ENCODE measurements at places on chromosomes 7 and 10.

DNA sequence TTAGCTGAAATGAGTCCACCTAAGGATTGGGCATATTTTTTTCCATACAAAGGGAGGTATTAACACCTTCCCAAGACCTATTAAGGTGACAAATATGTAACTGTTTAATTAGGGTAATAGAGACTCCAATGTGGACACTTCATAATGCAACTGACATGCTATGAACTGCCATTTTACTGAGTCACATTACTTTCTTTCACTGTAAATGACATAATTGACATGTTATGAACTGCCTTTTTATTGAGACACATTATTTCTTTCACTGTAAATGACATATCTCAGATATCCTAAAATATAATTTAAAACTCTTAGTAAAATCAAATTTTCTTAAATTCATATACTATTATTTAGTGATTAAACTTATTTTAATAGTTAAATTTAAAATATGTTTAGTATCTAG is 528.8 kb upstream of the PCDH15 start:
- no peak for DNase-seq

GRCh38 chr7:6092953-6093354 is 61.8 kb downstream of the ANKRD61 start:
- no peak for DNase-seq

DNA sequence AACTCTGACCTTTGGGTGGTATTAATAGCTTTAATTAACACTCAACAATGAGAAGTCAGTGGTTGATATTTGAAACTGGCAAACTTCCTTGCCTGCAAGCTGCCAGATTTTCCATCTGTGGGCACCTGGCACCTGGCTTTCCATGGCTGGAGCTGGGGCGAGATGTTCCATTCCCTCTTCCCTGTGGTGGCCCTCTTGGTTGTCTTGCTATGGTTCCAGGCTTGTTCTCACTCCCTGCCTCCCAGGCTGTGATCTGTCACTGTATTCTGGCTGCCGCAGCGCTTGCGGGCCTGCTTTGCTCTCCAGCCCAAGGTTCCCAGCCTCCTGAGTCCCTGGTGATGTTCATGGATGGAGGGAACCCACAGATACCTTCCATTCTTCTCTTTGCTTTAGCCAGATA is 201.0 kb downstream of the FRMD4A start:
- no peak for DNase-seq

GRCh38 chr7:7815395-7815794 is 97.0 kb upstream of the RPA3 start:
- no peak for DNase-seq

DNA sequence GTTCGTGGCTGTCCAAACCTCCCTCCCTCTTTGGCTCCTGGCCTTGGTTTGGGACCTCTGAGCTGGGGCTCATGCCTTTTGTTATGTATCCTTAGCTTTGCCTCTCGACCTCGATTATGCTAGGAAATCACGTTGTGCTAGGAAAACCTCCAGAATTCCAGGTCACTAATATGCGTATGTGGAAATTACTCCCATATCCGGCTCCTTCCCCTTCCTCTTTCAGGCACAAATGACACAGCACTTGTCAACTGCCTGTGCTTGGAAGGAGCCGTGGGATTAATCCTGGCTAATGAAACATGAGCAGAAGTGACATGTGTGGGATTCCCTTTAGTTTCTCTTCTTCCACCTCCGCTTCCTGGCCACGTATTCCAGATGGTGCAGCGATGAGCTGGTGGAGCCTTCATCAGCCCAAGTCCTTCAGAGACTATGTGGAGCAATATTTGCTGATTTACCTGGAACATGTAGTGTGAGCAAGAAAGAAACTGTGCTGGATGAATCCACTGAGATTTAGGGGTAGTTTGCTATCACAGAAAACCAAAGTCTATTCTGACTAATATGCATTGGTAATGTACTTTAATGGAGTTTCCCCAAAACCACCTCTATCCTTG is 149.2 kb downstream of the REEP3 start:
- DNase-seq = peak; percentile 28

- DNase-seq = no peak
Observed at GRCh38 chr7:21160401-21160800, 267.5 kb upstream of the SP4 start.

DNA sequence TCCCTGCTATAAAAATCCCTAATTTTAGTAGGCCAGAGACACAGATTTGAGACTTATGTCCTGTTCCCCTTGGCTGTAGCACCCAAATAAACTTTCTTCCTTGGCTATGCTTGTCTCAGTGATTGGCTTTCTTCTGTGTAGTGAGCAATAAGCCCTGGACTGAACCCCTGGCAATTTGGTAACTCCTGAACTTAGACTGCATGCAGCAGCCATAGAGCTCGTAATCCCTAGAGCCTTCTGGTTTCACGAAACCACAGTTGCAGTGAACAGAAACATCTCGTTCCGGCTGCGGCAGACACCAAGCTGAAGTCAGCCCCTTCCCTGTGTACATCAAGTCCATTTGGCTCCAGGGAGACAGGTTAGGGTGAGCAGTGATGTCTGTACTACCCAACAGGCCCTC is 172.2 kb downstream of the LYZL1 start:
- DNase-seq = no peak

DNA sequence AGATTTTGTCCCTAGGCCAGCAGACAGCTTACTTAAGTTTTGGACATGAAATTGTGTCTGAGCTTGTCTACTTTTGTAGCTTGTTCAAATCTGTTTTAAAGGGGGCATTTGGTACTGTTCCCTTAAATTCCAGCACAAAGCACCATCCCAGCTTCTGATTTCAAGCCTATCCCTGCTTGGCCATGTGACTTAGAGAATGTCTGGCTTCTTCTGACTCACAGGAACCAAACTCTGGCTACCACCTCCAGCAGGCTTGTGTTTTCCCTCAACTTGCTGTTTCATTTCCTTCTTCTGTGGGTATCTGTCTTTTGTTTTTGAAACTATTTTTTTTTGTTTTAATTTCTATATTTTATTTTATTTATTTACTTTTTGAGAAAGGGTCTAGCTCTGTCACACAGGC is 97.9 kb upstream of the FZD8 start:
- no peak for DNase-seq

- no peak for DNase-seq
Observed at GRCh38 chr10:35492386-35493195, 112.5 kb upstream of the GJD4 start.

- DNase-seq = no peak
Observed at GRCh38 chr7:29434380-29434768, 129.3 kb upstream of the PRR15 start.

GRCh38 chr7:51299391-51300133 is 17.0 kb downstream of the COBL start:
- DNase-seq = no peak

DNA sequence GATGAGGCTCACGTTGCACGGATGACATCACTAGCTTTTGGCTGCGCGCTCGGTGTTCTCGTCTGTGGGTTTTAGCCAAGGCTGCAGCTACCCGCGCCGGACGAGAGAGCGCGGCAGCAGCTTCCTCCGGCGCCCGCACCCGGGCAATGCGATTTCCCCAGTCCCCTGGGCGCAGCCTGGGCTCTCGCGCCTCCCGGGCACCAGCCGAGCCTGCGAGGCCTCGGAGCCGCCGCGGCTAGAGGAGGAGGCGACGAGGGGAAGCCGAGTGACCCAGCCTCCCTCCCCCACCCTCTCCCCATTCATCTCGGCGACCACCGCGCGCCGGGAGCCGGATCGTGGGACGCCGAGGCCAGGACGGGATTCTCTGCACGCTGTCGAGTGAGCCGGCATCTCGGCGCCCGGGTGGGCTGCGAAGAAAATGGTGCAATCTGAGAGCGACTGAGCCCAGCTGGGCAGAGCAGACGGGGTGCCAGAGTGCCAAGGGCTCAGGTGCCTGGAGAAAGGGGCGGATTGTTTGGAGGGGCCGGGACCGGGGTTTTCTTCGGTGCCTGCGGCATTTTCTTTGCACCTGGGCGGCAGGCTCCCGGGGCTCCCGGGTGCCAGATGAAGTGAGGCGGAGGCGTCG is 1.2 kb upstream of the TMEM178B start:
- peak; percentile 85 for DNase-seq

GRCh38 chr7:121288894-121289293 is 39.9 kb upstream of the WNT16 start:
- no peak for DNase-seq

DNA sequence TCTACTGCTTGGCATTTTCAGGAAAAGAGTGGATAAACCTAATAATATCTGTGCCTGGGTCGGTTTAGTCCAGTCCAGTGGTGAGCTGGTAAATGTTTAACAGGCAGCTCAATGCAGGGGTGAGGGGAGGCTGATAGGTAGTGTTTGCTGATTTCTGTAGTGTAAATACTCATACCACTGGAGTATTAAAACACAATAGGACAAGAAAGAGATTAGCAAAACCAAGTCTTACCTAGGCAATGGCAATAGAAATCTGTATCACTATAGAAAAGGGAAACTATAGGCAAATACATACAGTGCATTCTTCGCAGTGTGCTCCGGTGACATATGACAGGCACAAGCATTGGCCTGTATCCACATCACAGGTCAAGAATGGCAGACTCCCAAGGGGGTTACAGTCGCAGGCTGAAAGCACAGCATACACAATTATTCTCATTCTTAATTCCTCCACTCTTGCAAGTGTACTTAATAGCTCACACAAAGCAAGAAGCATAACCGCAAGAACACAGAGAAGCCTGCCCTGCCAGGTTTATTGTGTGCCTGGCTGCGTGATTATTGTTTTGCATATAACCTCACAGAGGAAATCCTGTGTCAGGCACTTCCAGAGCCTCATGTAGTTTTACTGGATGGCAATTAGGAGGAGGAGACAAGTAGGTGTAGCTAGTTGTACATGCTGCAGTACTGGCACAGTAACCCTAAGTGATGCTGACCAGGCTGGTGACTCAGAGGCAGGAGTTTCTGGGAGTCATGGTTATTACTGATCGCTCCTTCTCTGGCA is 35.0 kb downstream of the LAMB4 start:
- DNase-seq = peak; percentile 51

GRCh38 chr10:124127965-124128810 is 34.8 kb upstream of the CHST15 start:
- no peak for DNase-seq

DNA sequence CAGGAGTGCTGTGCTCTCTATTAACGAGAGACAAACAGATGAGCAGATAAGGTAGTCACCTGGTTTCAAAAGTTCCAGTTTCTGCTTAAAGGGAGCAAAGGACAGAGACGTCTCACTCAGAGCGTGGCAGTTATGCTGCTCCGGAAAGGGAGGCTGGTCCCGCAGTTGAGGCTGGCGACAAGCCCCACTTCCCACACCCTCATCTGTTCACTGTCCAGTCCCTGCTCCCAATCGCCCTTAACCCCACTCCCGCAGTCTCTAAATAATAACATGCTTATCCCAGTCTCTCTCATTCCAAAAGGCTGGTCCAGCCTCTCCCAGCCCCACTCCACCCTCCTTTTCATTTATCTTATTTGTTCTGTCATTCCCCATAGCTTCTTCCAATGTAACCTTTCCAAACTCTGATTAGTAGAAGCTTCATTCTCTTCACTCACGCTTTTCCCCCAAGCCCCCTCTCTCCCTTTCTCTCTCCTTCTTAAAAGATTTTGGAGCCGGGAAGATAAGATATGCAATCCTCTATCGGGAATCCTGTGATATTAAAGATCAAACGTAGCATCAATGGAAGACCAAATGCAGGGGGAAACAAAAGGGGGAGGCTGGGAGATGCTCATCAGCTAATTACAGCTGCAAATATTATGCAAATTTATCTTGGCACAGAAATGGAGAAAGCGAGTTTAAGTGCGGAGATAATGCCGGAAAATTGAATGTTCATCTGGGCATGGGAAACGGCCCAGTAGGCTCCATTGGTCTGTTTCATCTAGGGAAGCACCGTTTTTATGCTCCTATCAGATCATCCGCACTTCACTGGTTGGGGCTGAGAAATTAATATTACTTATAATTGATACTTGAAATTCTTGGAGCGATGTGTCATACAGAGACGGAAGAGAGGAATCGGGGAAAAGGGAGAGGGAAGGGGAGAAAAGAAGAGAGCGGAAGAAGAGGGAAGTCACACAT is 16.3 kb upstream of the GATA3 start:
- DNase-seq = no peak

DNA sequence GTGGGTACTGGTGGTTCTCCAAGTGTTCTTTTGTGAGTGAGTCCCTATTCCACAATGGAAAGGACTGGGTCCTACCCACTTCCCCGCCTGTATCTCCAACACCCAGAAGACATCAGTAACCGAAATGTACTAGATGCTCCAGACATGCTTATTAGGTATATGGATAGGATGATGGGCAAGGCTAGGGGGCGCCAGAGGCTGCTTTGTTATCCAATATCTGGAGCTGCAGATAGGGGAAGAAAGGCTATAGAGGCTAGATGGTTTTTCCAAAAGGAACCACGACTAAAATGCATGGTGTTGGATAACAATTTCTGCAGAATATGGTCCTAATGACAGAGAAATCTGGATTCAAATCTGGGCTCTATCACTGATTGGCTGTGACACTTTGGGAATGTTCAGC is 56.2 kb upstream of the TM9SF3 start:
- no peak for DNase-seq

- DNase-seq = peak; percentile 66
Observed at GRCh38 chr10:129552119-129552518, 85.1 kb downstream of the MGMT start.

DNA sequence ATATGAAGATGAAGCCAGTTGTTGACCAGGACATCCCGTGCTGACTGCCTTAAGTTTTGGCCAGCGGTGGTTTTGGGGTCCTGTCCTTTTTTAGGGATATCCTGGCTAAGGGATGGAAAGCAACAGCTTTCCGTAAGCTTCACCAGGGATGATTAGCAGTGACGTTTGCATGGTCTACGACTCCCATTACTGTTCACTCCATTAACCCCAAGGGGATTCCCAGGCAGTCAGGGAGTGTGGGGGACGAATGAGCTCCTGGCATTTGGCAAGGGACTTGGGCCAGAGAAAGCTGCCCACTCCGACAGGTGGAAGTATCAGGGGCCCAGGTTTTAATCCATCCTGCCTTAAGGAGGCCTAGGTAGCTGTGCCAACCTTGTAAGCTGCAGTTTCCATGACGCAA is 66.8 kb downstream of the ITGB1 start:
- no peak for DNase-seq

- no peak for DNase-seq
Observed at GRCh38 chr10:89710753-89711152, 9.4 kb downstream of the KIF20B start.

- DNase-seq = no peak
Observed at GRCh38 chr7:5397736-5398135, 25.9 kb downstream of the TNRC18 start.

- peak; percentile 21 for DNase-seq
Observed at GRCh38 chr10:79342811-79343561, 4.3 kb upstream of the PPIF start.

GRCh38 chr7:50619684-50620083 is 54.5 kb upstream of the DDC start:
- DNase-seq = no peak

GRCh38 chr10:88111294-88111693 is 247.9 kb downstream of the PTEN start:
- DNase-seq = no peak

DNA sequence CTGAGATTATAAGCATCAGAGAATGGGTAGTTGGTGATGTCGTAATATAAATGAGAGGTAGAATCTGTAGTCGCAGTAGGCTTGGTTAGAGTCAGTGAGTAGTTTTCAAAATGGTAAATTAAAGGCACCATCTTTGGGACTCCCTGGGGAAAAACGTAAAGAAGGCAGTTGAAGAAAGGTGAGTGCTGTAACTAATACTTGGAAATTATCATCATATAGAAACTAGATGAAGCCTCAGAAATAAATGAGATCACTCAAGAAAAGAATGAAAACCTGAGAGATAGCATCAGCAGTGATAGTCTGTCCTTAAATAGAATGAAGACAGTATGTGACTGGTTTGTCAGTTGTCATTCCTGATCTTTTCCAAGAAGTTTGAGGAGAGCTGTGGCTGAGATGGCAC is 23.8 kb downstream of the PALS2 start:
- no peak for DNase-seq

GRCh38 chr7:23422909-23423308 is 47.4 kb downstream of the IGF2BP3 start:
- DNase-seq = no peak

Measured in upper lobe of left lung (tissue), 6 donors.